CD8-positive, alpha-beta T cell (primary cell): ENCODE measurements at places on chromosomes 2 and 18.

DNA sequence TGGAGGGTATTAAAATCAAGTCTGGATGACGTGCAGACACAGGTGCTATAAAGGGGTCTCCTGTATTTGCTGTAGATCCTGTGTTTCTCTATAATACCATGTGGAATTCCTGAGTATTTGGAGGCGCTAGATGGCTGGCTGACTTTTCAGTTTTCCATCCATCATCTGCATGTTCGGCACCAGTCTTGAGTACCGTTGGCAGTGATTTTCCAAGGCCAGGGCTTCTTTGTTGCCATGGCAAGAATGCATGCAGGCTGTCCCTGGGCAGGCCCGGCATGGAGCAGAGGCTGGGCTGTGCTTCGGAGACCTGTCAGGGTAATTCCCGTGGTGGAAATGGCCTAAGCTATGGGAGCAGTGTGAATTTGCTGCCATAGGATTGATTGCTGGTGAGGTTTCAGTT lies 405.9 kb upstream of the HS6ST1 start:
- DNase-seq: no peak

DNA sequence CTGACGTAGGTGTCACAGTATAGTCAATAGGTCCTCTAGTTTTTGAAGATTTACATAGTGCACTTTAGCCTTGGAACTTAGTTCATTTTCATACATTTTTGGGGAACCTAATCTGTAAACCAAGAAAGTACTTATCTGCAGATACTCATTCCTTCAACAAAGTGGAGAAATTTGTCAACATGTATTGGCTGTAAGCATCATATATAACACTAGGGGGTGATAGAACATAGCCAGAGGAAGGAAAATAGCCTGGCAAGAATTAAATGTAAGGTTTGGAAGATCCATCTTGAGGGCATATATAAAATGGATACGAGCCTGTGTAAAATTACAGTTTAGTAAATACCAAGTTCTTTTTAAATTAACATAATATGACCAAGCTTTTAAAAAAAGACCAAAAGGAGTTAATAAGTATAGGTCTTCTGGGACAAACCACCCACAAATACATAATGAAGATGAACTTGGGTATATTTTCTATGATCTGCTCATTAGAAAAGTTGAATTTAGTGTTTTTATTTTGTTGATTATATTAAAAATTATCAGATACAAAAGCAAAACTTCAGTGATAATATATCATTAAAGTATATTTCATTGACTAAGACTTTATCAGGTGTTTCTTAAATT lies 18.2 kb downstream of the RPL37A start:
- DNase-seq: peak; percentile 28

DNA sequence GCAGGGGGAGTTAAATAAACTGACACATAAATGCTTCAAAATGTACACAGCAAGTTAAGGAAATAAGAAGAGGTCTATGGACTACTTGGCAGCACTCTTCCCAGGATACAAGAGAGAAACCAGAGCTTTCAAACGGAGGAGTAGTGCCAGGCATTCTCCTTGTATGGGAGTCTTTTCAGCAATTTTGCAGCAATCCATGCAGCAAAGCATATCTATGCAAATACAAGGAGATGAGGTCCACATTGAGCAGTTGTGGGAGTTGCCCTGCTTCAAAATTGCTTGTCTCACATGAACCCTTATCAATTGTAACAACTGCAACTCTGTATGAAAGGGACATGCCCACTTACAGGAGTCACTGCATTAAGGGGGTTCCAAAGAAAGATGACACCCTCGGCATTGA lies 37.8 kb downstream of the SCN9A start:
- no peak for DNase-seq

DNA sequence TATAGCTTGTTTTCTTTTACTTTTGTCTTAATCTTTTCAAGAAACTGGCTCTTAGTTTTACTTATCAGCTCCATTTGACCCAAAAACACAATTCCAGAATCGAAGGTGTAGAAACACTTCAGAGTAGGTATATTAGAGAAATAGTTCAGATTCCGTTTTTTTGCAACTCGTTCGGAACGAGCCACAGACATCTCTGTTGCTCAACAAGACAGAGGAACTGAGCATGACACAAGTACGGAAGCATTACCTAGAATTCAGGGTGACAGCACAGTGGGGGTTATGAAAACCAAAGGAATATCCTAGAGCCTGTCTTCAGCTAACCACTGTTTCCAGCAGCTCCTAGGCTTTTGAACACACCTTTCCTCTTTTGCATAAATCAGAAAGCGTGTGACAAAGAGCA lies 5.0 kb downstream of the HRH4 start:
- no peak for DNase-seq

DNA sequence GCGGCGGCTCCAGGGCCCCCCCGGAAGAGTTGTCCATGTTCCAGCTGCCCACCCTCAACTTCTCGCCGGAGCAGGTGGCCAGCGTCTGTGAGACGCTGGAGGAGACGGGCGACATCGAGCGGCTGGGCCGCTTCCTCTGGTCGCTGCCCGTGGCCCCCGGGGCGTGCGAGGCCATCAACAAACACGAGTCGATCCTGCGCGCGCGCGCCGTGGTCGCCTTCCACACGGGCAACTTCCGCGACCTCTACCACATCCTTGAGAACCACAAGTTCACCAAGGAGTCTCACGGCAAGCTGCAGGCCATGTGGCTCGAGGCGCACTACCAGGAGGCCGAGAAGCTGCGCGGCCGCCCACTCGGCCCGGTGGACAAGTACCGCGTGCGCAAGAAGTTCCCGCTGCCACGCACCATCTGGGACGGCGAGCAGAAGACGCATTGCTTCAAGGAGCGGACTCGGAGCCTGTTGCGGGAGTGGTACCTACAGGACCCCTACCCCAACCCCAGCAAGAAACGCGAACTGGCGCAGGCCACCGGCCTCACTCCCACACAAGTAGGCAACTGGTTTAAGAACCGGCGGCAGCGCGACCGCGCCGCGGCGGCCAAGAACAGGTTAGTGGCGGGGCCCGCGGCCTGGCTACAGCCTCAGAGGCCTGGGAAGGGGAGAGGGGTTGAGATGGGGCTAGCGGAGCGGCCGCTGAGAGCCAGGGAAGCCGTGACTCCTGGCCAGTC lies 965 bp downstream of the SIX3 start:
- DNase-seq: no peak

- DNase-seq: no peak
Observed at GRCh38 chr2:133975676-133976428, 278.0 kb upstream of the MGAT5 start.

DNA sequence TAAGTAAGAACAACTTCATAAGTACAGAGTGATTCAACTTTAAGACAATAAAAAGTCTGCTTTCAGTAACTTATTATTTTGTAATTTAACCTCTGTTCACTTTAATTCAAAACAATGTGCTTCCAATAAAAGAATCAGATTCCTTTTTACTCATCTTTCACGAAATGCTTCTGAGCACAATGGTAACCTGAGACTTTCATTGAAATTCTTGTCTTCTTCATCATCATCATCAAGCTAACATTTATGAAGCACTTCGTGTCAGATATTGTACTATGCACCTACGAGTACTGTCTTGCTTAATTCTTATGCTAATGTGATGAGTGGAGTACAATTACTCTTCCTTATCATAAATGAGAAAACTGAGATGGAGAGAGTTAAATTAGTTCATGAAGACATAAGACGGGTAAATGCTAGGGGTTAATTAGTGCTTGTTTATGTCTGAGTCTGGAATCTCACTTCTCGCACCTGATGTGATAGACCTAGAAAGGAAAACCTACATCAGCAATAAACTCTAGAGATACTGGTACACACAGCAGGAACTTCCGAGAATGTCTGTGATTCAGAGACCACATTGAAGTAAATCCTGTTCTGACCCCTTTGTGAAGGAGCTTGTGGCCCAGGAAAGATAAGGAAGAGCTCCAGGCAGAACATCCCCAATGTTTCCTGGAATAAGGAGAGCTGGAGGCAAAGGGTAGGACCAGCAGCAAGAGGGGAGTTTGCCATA lies 227.6 kb upstream of the ETAA1 start:
- DNase-seq: no peak
